ENCODE measurements at places on chromosomes 3 and 15.

GRCh38 chr15:68644083-68644904 is 65.5 kb downstream of the CORO2B start:
- no peak for DNase-seq

- no peak for DNase-seq
These were observed 54.5 kb downstream of the ST3GAL6 start for GRCh38 chr3:98817547-98818041.

DNA sequence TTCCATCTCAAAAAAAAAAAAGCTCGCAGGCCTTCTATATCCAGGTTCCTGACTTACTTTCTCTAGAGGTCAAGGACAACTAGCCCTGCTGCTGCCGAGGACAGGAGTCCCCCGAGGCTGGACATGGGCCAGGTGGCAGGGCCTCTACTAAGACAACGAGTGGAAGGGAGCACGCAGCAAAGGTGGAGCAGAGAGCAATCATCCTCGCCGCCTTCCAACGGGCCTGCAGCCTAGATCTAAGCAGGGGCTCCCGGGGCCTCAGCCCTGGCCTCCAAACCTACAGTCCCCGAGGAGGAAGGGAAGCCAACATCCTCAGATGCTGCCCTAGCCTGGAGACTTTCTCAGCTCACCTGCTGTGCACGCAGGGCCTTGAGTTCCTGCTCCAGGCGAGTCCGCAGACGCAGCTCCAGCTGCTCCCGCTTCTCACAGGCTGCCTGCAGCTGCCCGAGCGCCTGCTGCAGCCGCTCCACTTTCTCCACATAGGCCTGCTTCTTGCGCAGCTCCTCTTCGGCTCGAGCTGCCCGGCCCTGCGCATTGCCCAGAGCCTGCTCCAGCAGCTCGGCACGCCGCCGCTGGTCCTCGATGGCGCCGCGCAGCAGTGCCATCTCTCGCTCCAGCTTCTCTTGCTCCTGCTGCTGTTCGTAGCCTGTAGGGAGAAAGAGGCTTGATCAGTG is 12.9 kb downstream of the AMOTL2 start:
- DNase-seq, result no peak

GRCh38 chr15:39730552-39730951 is 52.1 kb downstream of the FSIP1 start:
- DNase-seq, result no peak

GRCh38 chr3:78697426-78697825 is 1070.4 kb downstream of the ROBO1 start:
- no peak for DNase-seq

DNA sequence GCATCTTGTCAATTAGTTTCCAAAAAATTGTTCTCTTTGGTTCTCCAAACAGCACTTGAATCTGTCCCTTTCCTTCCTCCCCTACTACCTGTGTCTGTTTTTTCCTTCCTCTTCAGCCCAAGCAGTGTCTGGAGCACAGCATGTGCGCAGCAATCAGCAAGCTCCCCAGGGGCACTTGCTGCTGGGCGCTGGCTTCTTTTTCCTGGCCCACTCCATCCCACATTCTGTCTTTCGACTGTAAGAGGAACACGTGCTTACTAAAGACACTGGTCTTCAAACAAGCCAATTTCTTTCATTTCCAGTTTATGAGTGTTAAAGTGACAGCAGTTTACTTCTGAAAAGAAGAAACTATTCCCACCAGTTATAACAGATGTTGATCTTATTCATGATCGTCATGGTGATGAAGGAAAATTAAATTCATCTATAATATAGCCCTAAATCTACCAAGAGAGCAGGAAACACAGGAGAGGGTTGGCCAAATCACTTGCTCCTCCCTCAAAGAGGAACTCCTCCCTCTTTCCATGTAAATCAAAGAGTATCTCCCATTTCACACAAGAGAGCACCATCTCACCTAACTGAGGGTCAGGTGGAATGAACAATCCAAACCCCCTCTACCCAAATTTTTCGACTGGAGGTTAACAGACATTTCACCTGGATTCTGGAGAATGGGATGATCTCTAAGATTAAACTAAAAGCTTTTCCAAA is 115.4 kb downstream of the IGF2BP2 start:
- no peak for DNase-seq

- no peak for DNase-seq
These were observed 25.6 kb downstream of the RHOA start for GRCh38 chr3:49386056-49386756.

GRCh38 chr15:45225506-45226273 is 26.3 kb upstream of the SLC28A2 start:
- DNase-seq, result no peak
